Tongue (tissue), 3 donors: ENCODE measurements at places on chromosomes 3 and 15. TPM values are rescaled to one million over a fixed set of nuclear protein-coding genes. Genes with fewer than 3 reads are reported as not detected.

DNA sequence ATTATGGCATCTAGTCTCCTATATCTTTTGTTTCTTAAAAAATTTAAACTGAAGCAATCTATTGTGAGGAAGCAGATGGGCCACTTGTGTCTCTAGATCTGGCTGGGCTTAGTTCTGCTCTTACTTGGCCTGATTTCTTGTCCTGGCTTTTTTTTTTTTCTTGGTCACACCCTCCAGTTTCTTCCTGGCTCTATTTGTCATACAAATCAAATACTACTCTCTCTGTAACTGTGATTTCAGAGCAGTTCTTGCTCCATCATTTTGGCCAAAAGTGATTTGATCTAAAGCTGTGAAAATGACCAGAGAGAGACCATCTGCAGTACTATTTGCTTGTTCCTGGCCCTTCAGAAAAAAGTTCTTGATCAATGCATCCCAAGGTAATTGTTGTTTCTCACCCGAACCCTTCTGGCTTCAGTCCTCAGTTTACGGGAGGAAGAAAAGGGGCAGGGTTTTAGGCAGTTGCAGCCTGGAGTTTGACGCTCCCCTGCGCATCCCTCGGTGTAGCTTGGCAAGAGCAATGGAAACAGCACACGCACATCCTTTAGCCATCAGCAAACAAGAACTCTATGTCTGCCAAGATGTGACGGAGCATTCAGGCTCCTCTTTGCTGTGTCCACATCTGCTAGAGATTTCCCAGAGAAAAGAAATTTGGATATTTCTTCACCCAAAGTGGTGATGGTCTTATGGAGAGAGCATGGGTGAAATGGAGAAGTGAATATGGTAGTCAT lies 31.6 kb downstream of the CHST2 start:
- peak; percentile 95 for DNase-seq

- DNase-seq = no peak
Measured at GRCh38 chr3:127780536-127781400, 41.5 kb downstream of the MGLL start.

- peak; percentile 86 for DNase-seq
Measured at GRCh38 chr3:129688271-129688895, 81.9 kb upstream of the PLXND1 start.

- DNase-seq = no peak
Measured at GRCh38 chr3:23084367-23084766, 118.8 kb upstream of the UBE2E2 start.

DNA sequence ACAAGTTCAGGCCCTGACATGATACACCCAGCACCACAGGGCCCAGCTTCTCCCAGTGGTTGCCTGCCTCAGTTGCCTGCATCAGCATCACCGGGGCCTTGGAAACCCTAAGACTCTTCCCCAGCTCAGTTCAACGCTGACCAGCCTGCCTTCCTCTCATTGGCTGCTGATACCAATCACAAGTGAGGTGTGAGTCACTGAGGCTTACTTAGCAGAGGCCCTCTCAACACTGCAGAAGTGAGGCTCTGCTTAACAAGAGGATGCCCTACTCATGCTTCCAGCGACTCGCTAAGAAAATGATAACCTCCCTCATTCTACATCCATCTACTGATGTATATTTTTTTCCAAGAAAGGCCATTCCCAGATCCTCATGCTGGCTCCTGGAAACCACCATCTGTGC lies 151.9 kb downstream of the ADAMTS17 start:
- DNase-seq = no peak

The STRIT1 gene
- 3.9 TPM for total RNA-seq

The UROC1 gene
- not detected for total RNA-seq
